Lower leg skin (tissue), 4 donors: ENCODE measurements at places on chromosomes 1 and 21.

DNA sequence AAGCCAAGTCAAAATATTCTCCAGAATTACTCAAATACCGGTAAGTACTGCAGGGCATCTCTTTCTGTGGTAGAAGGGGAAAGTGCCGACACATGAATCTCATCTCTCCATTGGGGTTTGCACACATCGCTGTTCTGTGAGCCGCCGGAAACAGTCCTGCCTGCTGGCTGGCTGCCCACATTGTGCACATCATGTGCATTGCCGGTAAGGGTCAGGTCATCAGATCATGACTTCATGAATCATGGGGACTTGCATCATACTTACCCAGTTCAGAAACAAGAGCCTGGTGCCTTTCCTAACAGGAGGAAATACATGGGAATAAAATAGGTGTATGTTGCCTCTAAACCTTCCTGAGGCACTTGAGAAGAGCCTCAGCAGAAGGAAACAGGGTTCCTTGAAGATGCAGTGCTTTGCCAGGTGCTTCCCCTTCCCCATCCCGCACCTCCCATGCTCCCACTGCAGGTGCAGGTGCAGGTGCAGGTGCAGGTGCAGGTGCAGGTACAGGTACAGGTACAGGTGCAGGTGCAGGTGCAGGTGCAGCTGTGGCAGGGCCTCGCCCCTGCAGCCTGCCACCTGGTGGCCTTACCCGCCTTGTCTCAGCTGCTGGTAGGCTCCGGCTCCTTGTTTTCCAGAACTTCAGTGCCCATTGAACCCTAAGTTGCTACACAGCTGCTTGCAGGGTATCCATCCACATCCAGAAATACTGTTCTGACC lies 26.5 kb downstream of the GPR137B start:
- peak; percentile 66 for DNase-seq

GRCh38 chr1:235486321-235486720 lies 17.9 kb downstream of the B3GALNT2 start:
- no peak for DNase-seq

- DNase-seq: no peak
These were observed 515.8 kb downstream of the SMYD3 start for GRCh38 chr1:245991266-245991665.

DNA sequence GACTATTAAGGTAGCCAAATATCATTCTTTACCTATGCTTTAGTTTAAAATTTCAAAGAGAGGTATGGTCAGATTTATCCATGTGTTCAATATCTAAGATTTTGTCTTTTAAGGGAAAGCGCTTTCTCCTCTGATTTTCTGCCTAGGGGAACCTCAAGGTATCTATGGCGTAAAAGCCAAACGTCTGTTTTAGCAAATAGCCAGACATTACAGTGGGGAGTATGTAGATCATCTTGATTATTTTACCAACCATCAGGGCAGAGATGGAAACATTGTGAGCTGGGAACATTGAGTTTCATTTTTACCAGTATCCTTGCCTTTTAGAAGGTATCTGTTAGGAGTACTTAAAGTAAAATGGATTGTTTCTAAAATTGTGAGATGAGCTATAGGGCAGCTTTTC lies 71.0 kb downstream of the LEPR start:
- DNase-seq: no peak

GRCh38 chr1:202584707-202585589 lies 125.3 kb downstream of the SYT2 start:
- no peak for DNase-seq

- no peak for DNase-seq
These were observed 33.9 kb upstream of the LGALS8 start for GRCh38 chr1:236489710-236490377.

DNA sequence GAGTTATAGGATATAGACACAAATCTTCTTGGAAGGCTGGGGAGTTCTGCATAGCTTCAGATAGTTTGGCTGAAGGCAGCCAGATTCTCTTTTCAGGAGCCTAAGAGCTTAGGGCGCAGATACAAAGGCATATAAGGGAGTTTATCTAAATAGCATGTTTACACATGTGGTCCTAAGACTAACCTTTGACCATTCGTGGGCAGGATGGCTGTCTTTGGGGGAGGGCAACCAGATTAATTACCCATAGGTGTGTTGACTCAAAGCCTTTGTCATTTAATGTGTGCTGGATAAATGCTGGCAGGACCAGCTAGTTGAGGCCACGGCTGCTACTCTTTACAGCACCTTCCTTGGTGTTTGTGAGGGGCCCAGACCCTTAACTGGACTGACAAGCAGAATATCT lies 71.8 kb downstream of the IER5 start:
- DNase-seq: no peak

- DNase-seq: no peak
These were observed 105.5 kb downstream of the HLCS start for GRCh38 chr21:36860736-36861594.

DNA sequence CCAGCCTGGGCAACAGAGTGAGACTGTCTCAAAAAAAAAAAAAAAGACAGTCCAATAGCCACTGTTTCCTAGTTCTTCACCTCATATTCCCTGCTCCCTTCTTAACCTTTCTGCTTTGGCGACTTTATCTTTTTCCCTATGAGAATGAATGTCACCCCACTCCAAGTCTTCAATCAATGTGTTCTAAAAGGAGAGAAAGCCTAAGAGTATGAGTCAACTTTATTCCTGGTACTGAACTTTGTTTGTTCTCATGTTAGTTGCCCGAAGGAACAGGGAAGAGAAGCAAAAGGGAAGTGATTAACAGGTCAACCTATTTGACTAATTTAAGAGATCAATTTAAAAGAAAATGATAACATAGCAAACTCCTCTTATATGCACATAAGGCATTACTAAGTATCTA lies 39.9 kb upstream of the SLC16A1 start:
- no peak for DNase-seq

DNA sequence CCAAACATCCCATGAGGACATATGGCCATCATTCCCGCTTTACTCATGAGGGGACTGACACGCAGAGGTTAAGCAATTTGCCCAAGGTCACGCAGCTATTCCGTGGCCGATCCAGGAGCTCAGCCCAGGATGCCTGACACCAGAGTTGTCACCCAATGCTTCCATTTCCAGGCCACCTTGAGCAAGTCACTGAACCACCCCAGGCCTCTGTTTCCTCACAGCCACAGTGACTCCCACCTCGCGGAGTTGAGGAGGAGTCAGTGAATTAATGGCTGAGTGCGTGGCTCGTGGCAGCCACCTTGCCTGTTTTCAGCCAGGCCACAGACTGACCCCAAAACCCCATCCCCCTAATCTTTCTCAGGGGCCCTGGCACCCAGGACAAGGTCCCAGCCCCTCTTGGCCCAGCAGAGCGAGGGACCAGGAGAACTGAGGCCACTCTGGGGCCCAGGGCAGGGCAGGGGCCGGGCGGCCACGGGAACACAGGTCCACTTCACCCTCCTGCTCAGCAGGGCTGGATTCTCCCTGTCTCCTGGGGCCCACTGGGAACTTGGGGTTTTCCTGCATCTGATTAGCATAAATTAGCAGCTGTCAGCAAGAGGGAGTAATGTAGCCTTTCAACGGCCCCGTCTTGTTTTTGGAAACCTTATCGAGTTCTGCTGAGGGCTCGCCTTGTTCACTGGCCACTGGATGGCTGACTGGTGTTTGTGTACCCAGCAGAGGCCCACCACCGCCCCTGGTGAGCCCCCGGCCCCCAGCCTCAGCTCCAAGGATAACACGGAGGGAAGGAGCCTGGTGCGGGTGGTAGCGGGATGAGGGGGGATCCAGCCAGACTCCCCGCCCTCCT lies 19.7 kb upstream of the LAPTM5 start:
- no peak for DNase-seq

GRCh38 chr1:181081395-181081794 lies 7.1 kb upstream of the IER5 start:
- no peak for DNase-seq

DNA sequence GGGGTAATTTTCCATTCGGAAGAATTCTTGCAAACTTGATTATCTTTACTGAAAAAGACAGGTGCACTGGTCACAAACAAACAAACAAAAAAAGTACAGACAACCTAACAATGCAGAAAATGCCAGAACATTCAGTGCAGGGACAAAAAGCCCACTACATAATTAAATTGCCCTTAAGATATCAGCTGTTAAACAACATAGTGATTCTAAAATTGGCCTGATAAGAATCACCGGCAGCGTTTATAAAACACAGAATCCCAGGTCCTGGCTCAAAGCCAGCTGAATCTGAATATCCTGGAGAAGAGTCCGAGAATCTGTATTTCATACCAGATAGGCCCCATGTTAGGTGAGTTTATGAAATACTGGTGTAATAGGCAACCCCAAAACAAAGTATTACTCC lies 6.1 kb downstream of the PLPP3 start:
- DNase-seq: no peak

DNA sequence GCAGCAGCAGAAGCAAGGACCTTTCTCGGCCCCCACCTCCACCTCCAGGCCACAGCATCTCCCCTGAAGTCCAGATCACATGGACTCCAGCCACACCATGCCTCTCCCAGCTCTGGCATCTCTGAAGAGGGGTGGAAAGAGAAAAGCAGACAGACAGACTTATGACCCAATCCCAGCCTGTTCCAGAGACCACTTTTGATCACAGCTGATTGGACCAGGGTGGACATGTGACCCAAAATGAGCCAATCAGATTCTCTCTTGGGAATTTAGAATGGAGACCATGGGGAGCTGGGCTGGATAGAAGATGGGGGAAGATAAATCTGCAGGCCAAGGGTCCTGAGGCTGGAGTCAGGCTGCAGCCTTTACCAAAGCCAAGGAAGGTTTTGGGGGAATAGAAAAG lies 16.4 kb downstream of the HTR1D start:
- no peak for DNase-seq

GRCh38 chr1:182608845-182609610 lies 4.8 kb upstream of the RGS16 start:
- DNase-seq: no peak

DNA sequence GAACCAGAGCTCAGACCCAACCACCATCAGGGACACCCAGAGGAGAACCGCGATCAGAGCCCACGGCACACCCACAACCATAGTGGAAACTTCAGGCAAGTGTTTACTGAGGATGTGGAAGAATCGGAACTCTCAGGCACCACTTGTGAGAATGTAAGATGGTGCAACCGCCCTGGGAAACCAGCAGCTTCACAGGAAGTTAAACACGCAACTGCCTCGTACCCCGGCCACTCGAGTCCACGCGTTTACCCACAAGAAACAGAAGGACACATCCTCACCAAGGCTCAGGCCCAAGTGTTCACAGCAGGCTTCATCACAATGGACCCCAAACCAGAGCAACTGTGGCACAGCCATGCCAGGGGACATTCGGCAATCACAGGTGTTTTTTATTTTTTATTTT lies 51.4 kb upstream of the COL6A2 start:
- DNase-seq: peak; percentile 10

DNA sequence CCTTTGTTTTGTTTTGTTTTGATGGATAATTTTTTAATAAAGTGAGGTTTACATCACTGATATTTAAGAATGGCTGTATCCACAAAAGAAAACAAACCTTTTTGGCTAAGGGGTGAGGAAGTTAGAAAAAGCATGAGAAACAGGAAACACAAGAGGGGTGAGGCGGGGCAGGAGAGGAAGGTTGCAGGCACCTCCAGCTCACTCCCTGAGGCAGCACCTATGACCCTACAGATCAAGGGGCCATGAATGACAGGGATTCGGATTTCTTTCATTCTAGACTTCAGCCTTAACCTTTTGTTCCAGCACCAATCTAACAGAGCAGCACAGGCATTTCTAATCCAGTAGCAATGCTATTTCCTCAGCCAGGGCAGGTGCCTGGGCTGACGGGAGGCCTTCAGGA lies 4.4 kb downstream of the CLCA4 start:
- no peak for DNase-seq

GRCh38 chr1:226001963-226002666 lies 3.0 kb upstream of the SDE2 start:
- peak; percentile 87 for DNase-seq

DNA sequence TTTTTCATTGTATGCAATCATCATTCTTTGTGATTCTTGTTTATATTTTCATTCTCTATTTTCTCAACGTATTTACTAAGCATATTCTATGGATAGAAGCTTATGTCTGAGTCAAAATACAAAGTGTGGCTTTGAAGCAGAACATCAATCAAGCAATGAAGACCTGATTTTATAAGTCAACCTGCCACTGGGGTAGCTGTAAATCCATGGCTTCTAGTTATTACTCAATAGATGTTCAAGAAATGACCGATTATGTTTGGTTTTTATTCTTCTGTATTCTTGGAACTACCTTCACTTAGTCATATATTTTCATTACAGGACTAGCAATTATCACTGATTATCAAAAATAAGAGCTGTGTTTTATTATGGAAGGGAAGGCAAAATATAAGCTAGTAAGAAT lies 20.5 kb upstream of the PTGS2 start:
- DNase-seq: no peak

GRCh38 chr1:231936983-231937775 lies 310.6 kb downstream of the DISC1 start:
- DNase-seq: peak; percentile 89

GRCh38 chr1:24190983-24191461 lies 3.9 kb upstream of the IFNLR1 start:
- DNase-seq: no peak

DNA sequence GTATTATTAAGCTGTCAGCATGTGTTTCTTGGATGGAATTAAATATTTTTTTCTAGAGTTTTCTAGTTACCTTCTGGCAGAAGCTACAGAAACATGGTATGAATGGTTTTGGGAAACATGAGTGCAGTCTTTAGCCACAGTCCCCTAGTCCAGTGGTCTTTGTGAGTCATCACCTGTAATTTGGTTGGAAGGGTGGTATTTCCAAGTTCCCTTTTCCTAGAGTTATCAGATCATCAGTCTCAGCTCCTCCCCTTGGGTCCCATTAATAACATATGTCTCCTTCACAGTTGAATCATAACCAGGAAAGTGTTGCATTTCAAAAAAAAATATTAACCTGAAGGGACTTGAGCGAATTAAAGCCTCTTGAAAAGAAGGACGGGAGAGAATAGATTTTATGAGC lies 27.0 kb downstream of the ELAVL4 start:
- no peak for DNase-seq

GRCh38 chr1:5428351-5428750 lies 563.9 kb downstream of the NPHP4 start:
- no peak for DNase-seq

DNA sequence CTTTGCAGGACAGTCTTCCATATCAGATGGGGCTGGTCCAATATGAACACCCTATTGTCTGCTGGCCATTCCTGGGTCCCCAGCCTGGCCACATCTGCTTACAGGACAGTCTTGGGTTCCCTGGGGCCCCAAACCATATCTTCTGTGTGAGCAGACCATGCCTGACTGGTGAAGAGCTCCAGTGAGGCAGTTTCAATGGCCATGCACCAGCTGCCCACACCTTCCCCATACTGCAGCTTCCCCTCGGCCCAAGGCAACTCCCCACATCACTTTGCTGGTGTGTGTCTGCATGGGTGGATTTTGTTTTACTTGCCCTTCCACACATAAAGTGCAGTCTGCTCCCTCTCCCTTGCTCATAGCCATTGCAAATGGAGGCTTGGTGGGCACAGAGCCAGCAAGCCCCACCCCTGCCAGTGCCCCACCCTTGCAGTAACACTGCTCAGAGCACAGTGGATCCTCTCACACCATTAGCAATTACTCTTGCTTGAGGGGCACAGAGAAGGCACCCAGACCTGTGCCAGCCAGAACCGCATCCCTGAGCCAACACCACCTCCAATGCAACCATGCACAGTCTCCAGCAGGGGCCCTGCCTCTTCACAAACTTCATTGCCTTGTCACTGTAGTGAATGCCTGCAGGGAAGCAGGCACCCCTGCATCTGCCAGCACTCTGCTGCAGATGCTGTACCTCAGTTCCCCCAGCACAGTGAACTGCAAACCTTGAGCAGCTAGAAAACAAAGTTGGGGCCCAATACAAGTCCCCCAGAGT lies 474.5 kb upstream of the BEND5 start:
- no peak for DNase-seq
